ENCODE measurements at places on chromosomes 5 and 9.

DNA sequence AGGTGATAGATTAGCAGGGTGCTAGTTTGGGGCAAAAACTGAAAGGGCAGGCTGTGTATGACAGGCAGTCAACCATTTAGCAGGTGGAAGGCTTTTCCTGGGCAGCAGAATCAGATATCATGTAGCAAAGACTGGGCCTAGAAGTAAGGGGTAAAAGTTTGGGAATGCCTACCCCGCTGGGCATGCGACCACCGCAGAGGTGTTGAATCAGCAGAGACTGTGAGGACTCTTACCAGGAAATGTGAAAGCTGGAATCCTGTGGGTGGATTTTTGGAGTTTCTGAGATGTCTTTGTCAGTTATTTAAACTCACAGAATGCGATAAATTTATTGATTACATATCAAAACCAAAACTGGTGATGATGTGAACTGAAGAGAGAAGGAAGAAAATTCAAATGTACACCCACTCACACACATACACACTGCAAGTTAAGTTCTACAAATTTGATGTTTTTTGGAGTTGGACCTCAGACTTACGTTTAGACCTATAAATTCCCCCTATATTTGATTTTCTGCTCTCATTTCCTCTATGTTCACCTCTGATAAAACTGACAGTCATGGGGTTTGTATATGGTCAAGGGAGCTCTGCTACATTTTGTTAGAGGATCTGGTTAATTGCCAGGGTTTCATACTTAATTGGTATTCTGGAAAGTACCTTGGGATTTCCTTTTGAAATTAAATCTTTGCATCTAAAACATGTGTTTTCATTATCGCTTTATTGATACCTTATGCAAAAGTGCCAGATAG, 333.6 kb downstream of the CSNK1G3 start:
- no peak for DNase-seq

DNA sequence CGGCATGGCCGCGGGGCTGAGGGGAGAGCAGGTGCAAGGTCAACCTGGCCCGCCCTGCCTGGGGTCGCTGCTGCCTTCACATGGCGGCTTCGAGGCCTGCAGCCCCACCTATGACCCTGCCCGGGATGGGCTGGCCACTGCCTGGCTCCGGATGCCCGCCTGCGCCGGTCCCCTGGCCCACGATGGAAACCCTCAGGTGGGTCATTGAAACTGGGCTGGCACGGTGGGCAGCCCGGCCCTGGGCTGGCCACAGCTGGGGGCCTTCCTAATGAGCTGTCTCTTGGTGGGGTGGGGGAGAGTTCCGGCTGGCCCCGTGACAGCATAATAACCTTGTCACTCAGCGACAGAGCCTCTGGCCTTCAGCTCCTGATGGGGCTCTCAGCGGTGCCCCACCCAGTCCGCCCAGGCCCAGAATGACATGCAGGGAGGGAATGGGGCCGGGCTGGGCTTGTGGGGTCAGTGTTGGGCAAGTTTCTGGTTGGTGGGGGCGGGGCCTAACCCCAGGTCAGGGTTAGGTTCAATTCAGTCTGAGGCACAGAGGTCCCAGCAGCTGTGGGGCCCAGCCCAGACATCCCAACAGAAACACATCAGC, at the start of gene CCDC187:
TSS of gene CCDC187 (minus strand) at position 270 of the 592 bp plus-strand sequence. CDS start at position 6, 264 bp downstream.
- DNase-seq, result no peak

DNA sequence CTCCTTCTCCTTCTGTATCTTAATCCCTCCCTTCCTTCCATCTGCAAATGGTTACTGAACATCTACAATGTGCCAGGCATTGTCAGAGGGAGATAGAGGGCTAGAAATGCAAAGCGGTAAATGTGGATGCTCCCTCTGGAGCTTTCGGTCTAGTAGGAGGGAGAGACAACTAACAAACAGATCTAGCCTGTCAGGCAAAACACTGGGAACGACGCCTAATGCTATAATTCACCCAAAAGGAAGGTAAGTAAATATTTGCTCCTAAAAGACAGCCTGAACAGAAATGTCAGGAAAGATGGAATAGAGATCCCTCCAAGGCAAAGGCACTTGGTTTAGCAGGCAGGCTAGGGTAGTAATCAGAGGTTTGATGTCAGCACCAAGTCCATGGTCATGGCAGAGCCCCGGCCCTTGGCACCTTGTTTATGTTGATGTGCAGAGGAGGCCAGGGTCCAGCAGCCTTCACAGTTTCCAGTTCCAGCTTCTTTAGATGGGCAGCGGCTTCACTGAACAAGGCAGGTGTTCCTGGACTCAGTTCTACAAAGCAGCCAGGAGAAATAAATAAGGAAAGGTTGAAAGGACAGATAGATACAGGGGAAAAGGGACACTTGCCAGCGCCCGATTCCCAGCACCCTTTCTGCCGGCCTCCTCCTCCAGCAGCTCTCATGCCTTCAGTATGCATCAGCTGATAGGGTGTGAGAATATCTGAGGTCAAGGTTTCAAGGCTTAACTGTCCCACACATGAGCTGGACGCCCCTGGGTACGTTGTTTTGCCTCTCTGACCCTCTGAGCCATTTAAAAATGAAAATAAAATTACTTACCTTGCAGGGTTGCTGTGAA, 46.5 kb upstream of the FRRS1L start:
- DNase-seq, result no peak

GRCh38 chr5:166493612-166494011, 1797.8 kb upstream of the WWC1 start:
- DNase-seq, result no peak

DNA sequence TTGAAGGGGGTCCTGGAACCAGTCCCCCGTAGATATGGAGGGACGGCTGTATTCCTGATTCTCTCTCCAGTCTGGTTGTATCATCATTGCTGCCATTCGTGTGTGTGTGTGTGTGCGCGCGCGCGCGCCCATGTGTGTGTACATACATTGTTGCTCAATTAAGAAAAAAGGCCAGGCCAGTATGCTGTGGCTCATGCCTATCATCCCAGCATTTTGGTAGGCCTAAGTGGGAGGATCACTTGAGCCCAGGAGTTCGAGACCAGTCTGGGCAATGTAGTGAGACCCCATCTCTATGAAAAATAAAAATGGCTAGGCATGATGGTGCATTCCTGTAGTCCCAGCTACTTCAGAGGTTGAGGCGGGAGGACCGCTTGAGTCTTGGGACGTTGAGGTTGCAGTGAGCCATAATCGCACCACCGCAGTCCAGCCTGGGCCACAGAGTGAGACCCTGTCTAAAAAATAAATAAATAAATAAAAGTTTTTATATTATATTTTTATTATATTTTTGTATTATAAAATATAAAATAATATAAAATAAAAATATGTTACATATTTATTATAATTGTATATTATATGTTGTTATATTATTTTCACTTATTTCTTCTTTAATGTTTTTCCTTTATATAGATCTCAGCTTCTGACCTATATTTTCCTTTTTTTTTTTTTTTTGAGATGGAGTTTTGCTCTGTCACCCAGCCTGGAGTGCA, 53.2 kb downstream of the SPIN1 start:
- DNase-seq, result no peak

DNA sequence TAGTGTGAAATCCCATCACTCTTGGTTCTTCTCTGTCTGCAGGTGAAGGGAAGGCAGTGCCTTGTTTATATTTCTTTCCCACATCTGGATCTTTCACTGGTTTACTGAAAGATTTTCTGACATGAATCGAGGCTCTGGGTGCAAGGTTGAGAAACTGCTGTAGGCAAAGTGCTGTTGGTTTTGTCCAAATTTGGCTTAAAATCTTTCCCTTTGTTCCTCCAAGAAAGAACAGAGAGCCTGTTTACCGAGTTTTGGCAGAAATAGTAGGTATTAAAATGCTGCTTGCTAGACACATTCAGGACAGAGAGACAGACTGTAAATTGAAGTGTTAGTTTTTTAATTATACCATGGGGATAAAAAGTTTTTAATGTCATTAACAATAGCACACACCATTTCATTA, 21.5 kb downstream of the SKP2 start:
- no peak for DNase-seq

GRCh38 chr9:10144355-10144754, 468.4 kb downstream of the PTPRD start:
- no peak for DNase-seq

GRCh38 chr5:112183103-112183711, 235.9 kb downstream of the EPB41L4A start:
- DNase-seq, result no peak

DNA sequence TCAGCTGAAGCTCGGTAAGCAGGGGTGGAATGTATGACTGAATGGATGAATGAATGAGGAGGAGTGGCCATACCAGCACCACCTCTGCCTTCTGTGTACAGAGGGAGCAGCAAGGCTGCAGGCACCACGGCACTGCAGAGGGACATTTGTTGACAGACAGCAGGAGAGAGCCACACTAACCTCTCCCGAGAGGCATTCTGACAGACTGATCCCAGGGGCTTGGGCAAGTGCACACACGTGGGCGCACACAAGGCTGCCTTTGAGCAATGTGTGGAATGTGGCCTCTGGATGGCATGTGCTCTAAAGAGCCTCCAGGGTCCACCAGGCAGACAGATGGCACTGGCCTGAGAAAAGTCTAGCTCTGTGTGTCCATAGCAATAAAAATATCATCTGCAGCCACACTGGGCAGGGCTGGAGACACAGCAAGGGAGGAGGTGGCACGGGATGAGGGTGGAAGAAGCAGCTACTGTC, 111.8 kb downstream of the ACTL7B start:
- no peak for DNase-seq

GRCh38 chr5:180130876-180131740, 59.5 kb upstream of the RNF130 start:
- no peak for DNase-seq

DNA sequence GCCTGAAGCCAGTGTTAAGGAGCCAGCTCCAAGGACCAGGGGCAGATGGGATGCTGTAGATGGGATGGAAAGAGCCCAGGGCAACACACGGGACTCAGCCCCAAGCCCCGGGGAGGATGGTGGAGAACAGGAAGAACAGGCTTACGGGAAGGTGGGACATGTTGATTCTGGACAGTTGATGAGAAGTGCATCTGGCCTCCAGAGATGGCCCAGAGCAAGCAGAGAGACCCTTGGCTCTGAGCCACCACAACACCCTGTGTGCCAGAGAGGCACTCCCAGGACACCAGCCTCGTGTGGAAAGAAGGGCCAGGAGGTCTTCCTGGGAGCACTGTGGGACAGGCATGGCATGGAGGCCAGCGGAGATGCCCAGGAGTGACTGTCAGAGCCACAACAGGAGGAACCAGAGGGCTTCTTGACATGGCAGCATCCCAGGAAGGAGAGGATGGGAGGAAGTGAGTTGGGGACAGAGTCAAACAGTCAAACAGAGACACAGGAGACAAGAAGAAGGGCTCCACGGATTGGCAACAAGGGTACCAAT, 156.3 kb upstream of the MVB12B start:
- no peak for DNase-seq

GRCh38 chr5:179413711-179414458, 68.6 kb upstream of the ADAMTS2 start:
- no peak for DNase-seq

DNA sequence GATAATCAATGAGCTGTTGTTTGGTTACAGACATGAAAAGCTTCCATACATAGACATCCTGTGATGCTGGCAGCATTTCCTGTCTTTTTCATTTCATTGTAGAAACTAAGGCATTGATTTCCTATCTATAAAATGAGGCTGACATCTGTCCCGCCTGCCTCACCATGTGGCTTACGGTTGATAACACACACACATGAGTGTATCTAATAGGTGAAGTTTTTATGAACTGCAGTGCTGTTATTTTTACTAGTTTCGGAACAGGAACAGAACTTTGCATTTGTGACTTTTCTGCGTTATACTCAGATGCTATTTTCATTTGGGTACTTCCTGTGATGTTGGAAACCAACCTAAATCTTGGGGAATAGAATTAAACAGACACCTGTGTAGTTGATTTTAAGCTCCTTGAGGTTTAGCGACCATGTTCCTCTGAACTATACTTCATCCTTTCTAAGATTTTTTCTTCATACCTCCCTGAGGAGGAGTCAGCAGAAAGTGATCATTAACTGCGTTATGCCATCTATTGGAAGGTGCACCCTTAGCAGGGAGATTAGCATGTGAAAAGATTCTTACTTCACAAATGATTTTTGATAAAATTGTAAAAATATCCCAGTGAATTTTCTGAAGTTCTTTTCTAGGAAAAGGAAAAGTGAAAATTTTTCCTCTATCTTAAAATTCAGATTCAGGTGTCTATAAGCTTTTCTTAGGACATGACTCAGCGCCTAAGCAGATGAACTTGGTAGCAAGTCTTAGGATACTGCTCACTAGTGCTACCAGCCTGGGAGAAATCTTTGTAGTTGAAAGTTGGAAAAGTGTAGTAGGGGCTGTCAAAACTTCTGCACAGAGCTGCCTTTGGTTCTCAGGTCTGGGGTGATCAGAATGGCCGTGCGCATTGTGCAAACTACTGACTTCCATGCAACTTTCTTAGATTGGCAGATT, 134.5 kb downstream of the TRIO start:
- no peak for DNase-seq

- DNase-seq, result no peak
These were observed 66.4 kb upstream of the PLPP1 start for GRCh38 chr5:55601204-55601618.

- DNase-seq, result peak; percentile 69
These were observed 133.4 kb downstream of the SLC1A3 start for GRCh38 chr5:36739751-36740221.

GRCh38 chr9:106704056-106704615, 158.8 kb upstream of the ZNF462 start:
- no peak for DNase-seq

- DNase-seq, result no peak
These were observed 88.4 kb upstream of the ADRA1B start for GRCh38 chr5:159827861-159828260.

- DNase-seq, result no peak
These were observed 2.0 kb upstream of the HAUS6 start for GRCh38 chr9:19104515-19105282.

DNA sequence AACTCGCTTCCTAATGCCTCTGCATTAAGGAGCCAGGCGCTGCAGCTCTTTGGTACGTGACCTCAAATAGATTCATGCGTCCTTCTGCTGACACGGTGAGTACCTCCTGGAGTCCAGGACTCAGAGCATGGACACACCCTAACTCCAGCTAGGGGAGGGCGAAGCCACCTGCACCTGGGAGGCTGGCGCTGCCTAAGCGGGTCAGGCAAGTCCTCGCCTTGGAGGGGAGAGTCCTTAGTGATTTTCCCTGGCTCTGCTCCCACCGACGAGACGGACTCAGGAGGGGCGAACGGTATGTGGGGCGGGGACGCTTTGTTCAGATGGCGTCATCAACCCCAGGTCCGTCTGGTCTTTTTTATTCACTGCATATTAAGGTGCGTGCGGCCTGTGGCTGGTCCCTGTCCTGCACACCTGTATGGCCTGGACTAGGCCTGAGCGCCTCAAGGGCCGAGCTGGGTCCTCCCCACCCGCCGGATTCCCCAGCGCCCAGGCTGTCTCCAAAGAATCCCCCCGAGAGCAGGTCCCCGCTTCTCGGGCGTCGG, 50.3 kb downstream of the NSUN2 start:
- DNase-seq, result no peak
